ENCODE measurements at places on chromosomes 5 and 9.

GRCh38 chr5:94776167-94776566 lies 157.7 kb downstream of the SLF1 start:
- no peak for DNase-seq

- no peak for DNase-seq
These were observed 277.9 kb upstream of the CDH9 start for GRCh38 chr5:27316271-27316650.

- DNase-seq, result no peak
These were observed 112.7 kb downstream of the HOMER1 start for GRCh38 chr5:79401216-79401615.

DNA sequence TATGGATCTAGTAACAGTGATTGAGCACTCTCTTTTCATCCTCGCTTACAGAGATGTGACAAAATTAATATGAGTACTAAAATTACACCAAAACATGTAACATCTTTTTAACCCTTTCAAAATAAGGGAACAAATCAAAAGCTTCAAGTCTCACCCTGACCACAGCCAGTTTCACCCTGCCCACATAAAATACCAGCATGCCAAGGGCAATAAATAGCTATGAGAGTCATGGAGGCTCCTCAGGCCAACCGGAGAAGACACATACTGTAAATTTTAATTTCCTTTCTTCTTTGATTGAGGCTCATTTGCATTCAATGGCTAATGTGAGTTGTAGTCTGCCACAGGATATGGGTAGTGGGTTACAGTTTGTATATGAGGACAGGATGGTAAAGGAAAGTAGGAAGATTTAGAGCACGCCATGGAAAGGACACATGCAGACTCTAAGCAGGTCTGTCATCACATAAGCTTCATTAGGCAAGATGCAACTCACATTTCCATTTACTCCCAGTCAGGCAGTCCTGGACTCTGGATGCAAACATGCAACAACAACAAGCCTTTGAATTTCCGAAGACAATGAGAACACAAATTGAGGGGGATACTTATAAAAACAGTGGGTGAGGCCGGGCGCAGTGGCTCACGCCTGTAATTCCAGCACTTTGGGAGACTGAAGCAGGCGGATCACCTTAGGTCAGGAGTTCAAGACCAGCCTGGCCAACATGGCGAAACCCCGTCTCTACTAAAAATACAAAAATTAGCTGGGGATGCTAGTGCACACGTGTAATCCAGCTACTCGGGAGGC lies 11.3 kb downstream of the IL4 start:
- no peak for DNase-seq

DNA sequence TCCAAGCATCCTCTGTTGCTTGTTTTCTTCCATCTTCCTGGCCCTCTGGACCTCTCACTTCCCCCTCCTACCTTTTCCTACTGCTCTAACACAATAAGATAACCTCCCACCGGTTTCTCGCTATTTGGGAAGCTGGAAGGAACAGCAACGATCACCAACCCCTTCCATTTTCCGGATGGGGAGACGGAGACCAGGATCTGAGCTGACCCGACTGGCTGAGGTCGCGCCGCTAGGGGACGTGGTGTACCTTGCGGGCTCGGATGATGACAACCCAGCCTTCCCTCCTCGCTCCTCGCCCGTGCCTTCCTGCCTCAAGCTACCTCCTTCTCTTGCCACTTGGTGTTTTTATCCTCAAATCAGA lies 1.9 kb downstream of the LPAR1 start:
- no peak for DNase-seq

- DNase-seq, result no peak
These were observed 109.9 kb downstream of the RFX3 start for GRCh38 chr9:3415906-3416305.

- no peak for DNase-seq
These were observed 709.2 kb upstream of the WWC1 start for GRCh38 chr5:167582283-167582682.
